Spinal cord (tissue), 10 donors: ENCODE measurements at places on chromosomes 7 and 10. TPM values are rescaled to one million over a fixed set of nuclear protein-coding genes. Genes with fewer than 3 reads are reported as not detected.

DNA sequence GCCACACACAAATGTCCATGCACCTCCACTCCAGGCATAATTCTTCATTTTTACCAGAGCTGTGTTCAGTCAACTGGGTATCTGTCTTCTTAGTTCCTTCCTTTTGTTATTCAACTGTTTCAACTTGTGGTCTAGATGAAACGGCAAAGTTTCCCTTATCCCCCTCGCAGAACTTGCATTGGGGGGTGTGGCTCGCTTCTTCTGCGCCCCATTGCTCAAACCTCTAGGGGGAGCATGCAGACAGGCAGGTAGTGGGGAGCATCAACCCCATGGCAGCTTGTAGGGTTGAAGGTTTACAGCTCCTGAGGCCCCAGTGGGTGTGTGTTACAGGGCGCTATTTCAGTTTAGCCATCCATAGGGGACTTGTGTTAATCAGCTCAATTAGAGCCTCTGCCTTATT lies 38.3 kb upstream of the COBL start:
- DNase-seq: no peak

- no peak for DNase-seq
Observed at GRCh38 chr10:80137920-80138319, 5.4 kb downstream of the PLAC9 start.

The SUN3 gene
- not detected for total RNA-seq

GRCh38 chr10:22641743-22642142 lies 72.6 kb downstream of the PIP4K2A start:
- no peak for DNase-seq

The POLL gene
- 6.7 TPM for total RNA-seq

- DNase-seq: no peak
Observed at GRCh38 chr7:133114519-133114918, 32.6 kb upstream of the CHCHD3 start.

DNA sequence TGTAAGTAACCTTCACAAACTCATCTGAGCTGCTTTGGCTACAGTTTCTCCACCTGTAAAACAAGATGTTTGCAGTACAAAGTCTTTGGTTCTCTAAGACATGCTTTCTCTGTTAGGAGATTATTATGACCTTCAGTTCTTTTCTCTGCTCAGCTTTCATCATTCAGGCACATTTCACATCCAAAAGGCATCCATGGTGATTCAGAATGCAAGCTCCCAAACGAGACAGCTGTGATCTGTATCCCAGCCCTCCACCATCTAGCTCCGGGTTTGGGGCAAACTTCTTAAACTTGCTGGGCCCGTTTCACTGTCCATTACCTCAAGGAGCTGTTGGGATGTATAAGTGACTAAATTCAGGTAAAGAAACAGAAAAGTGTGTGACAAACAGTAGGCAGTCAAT lies 95.8 kb upstream of the COL1A2 start:
- no peak for DNase-seq

The GCK gene
- total RNA-seq: 5.1 TPM

The CCDC7 gene
- 84.1 TPM for total RNA-seq

- no peak for DNase-seq
Observed at GRCh38 chr7:17928055-17928454, 12.2 kb downstream of the SNX13 start.

The SSC4D gene
- total RNA-seq: 1.9 TPM

DNA sequence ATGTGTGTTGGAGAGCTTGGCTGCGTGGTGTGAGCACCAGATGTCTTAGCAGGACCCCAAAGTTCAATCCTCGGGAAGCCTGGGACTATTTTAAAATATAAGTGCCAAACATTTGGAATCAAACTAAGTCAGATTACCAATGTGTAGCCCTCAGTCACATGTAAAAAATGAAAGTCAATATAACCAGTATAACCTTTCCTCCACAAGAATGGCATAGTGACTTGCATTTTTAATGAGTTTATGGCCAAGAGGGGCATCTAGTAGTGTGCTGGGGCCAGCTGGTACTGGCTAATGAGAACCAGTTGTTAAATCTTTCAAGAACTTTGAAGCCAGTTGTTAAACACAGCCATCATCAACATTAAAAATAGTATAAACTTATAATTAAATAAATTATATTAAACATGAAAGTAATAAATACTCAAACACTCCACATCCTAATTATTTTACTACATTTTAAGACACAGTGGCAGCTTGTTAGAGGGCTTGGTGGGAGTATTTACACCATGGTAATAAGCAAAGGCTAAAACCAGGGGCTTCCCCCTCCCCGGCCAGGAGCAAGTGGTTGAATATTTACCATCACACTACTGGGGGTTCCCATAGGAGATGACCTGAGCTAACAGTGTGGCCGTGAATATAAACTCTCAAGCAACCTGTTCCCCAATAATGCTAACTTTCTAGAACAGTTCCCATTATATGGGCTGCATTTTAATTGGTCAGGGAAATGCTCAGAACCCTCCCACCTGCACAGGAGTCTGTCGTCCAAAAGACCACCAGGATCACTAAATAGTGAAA lies 7.9 kb upstream of the FAM170B start:
- no peak for DNase-seq

GRCh38 chr10:29576681-29577080 lies 58.1 kb downstream of the SVIL start:
- no peak for DNase-seq

- no peak for DNase-seq
Observed at GRCh38 chr10:10919976-10920375, 97.7 kb upstream of the CELF2 start.

DNA sequence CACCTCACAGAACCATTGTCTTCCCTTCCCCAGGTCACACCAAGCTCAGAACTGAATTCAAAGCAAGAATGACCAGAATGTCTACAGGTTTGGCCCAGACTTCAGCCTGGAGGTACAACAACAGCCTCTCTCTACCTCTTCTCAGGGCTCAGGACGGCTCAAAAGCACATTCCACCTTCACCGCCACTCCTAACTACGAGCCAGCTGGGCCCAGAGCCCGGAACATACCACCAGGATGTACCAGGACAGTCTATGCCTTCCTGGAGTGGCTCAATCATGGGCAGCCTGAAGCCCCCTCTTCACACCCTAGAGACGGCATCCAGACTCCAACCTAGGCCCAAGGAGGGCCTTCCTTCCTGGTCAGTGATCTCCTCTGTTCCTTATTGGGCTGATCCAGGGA lies 41.6 kb downstream of the ANXA8 start:
- no peak for DNase-seq

DNA sequence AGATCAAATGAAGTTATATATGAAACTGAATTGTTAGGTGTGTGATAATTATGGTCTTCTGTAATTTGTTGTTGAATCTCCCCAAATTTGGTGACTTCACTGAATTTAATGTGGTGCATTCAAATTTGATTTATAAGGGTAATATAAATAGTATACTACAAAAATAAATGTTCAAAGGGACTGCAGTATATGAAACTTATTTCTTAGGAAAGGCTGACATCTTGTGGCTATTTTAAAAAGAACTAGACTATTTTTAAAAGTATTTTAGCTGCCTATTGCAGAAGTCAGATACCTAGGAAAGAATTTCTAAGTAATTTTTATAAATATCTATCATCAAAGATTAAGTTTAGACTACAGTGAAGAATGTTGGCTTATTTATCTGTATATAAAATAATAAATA lies 36.6 kb downstream of the ATRNL1 start:
- peak; percentile 70 for DNase-seq

DNA sequence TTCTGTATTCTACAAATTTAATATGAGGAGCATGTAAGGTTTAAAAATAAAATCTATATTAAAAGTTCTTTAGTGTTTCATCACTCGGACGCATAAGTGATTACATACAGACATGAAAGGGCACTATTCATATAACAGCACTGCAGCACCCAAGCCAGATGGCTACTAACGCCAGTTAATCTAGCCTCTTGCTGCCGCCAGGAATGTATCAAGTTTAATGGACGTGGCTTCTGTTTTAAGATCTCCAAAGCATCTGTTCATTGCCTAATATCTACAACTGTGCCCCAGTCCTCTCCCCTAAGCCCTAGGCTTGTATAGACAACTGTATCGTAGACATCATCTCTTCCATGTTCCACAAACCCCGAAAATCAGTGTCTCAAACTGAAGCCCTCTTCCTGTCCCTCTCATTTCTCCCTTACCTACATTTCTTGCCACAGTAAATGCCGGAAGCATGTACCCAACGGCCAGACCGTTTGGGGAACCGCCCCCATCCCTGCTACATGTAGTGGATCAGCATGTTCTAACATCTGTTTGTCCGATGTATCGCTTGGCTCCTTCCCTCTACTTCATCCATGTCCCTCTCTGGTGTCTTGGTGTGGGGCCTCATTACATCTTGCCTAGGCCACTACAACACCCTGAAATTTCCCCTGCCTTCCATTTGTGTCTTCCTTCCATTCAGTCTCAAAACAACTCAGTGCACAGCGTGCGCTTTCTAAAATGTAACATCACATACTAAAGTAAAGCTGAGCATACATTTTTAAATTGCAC lies 147.5 kb upstream of the RSU1 start:
- DNase-seq: peak; percentile 62

The FAM131B gene
- total RNA-seq: 53.5 TPM

- DNase-seq: peak; percentile 45
Observed at GRCh38 chr10:94092848-94093247, 99.1 kb downstream of the PLCE1 start.

- DNase-seq: peak; percentile 18
Observed at GRCh38 chr10:8042721-8043568, 11.5 kb upstream of the GATA3 start.

DNA sequence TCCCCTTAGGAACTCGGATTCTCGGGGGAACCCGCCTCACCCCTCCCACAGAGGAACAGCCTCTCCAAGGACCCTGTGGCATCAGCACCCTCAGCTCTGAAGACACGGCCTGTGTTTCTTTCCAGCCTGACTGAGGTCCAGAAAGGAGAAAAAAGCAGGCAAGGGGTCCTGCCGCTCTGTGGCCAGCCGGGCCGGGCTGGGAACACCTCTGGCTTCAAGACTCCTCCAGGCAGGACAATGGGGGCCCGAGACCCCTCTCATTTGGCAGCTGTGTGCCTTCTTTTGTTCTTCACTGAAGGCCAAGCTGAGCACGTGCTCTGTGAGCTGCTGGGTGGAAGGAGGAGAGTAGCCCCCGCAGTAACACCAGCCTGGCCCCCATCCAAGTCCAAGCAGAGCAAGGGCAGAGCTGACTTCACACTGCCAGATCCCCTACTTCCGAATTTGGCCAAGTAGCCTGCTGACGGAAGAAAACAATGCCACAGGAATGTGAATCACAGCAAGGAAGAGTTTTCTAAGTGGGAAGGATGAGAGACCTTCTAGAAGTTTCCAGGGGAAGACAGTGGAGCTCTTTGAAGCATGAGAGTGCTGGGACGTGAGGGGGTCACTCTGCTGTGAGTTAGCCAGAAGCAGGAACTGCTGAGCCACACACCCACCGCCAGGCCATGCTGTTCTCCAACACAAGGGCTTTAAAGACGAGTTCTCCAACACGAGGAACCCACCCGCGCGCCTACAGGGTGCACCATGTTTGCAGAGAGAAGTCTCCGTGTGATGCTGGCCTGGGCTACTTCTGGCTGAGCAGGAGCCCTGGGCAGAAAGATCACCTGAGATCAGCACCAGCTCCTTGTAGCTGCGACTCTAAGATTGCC lies 3.1 kb downstream of the CNPY1 start:
- no peak for DNase-seq

- no peak for DNase-seq
Observed at GRCh38 chr10:55852900-55853299, 508.2 kb downstream of the ZWINT start.

The CREM gene
- 54.3 TPM for total RNA-seq

The SFRP5 gene
- total RNA-seq: 6.7 TPM

DNA sequence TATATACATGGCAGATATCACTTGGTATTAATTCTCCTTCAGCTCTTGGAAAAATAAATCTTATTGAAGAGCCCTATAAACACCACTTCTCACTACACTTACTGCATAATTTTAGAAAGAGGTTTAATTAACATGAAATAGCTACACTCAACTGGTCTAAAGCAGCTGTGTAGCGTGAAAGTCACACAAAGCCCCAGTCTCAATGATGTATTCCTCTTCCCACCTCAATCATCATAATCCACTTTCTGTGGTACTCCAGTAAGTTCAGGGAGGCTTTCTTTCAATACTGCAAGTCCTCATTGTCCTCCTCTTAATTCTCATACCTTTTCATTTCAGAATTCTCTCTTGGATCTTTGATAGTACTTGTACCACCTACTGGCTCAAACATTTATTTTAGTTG lies 688.0 kb downstream of the CNTNAP2 start:
- DNase-seq: no peak

DNA sequence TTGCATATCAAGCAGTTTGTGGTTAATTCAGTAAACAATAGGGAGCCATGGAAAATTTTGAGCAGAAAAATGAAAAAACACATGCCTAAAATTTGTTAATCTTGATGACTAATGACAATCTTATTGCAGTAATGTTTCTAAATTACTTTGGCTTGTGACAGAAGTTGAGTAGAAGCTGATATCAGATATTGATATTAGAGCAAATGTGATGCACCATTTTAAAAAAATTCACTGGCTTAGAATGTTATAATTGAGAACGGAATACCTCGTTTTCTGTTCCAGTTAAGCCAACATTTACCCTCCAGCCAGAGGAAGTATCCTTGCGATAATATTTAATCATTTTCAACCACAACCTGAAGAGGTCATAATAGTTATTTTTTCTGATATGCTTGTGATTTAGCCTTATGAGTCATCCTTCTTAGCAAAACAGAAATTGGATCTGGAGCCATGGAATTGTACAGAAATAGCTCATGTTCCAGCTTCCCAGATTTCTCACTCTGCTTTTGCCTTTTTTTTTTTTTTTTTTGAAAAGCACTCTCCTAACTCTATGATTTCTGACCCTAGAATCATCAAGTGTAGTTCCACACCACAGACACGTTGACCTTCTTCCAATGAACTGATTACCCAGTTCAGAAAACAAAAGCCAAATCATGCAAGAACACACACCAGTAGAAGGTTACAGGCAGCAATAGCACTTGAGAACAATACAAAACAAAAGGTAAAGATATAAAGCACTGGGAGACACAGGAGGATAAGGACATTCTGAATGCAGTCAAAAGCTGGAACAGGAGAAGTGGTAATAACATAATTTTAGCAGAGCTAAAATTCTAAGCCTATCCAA lies 96.8 kb upstream of the PHYHIPL start:
- DNase-seq: no peak

The GSTO1 gene
- total RNA-seq: 61.2 TPM

The CUZD1 gene
- total RNA-seq: 0.69 TPM

DNA sequence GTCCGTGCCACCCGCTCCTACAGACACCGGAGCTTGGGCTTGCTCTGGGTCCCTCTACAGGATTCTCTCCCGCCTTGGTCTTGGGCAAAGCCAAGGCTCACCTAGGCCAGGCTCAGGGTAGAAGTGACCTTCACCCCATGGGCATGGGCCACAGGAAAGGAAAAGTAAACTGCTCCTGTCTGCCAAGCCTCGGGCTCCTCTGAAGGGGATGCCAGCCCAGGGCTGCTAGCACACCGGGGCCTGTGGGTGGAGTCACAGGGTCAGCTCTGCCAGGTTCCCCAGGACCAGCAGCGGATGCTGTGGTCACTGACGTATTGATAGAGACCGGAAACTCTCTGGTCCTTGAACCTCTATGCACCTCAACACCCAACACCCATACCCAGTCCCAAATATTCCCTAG lies 222.7 kb upstream of the MGMT start:
- DNase-seq: no peak

GRCh38 chr10:123651421-123652047 lies 14.6 kb upstream of the GPR26 start:
- no peak for DNase-seq
